ENCODE measurements at places on chromosomes 2 and 18.
A peak's percentile ranks its signal among the peaks of the same experiment; 100 is the strongest.

DNA sequence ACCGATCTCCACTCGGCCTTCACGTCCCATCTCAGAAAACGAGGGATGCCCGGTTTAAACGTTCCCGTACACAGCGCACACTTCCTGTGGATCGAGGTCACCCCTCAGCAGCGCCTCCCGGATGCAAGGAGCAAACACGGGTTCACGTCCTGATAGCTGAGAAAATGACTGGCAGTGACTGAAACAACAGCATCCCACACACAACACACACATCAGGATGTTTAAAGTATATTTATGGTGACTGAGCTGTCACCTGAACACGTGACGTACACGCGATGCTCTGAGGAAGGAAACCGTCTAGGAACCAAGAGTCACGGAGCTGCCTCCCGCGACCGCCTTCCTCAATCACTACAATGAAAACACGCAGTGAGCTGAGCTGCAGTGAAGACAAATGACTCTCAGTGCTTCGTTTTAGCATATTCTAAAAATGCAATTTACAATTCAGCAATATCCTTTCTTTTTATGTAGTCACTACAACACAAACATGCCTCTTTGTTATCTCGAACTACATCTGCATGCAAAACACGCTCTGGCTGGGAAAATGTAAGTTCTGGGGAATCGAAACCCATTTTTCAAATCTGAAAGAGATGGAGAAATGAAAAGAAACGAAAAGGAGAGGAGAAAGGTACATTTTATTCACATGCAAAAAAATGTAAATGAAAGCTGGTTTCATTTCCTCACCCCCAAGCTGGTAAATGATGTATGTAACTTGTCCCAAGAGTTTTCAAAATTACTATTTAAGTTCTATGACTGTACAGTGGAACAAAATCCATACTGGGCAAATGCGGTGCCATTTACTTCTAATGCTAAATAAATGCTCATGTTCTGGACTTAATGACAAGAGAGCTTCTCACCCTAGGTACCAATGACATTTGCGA lies 19.8 kb downstream of the HDAC4 start:
- no peak for DNase-seq

DNA sequence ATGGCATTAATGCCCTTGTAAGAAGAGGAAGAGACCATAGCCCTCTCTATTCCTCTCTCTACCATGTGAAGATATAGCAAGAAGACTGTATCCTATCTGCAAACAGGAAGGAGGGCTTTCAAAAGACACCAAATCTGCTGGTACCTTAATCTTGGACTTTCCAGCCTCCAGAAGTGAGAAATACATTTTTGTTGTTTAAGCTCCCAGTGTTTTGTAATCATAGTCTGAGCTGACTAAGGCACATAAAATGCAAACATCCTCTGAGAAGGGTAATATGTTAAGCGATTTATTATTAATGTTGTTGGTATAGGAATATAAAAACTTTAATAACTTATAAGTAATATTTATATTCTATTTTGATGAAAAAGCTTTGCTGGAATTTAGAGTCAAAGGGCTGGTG lies 559.8 kb downstream of the SUCLG1 start:
- DNase-seq = no peak

GRCh38 chr18:78778651-78779050 lies 201.0 kb upstream of the SALL3 start:
- no peak for DNase-seq

- no peak for DNase-seq
Observed at GRCh38 chr18:33538418-33539042, 39.5 kb upstream of the ASXL3 start.

DNA sequence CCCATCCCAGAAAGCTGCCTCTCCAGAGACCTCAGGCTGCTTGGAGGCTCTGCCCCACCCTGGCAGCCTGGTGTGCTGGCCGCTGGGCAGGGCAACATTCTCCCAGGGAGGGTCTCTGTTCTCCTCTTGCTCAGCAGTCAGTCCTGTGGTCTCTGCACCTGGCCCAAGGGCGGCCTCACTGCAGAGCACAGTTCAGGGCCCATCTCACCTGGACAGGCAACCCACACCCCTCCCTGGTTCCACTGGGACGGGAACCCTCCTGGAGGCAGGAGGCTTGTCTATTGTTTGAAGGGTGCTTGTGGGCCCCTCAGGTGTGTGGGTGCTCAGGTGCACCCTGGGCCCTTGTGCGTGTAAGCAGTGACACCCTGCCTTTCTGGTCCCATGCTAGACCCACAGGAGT lies 67.2 kb upstream of the OTOS start:
- DNase-seq = no peak

DNA sequence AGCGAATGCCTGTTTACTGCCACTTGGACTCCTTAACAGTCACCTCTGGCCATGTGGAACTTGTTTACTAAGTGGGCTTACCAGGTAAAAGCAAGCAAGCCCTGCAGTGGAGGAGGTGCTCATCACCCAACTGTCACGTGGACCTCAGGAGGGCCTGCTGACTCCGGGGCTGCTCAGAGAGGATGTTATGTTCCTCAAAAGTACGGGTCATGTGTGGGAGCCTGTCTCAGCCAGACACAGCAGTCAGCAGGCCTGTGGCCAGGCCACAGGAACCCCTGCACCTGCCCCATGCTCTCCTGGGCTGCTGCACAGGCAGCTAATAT lies 36.2 kb downstream of the AMER3 start:
- DNase-seq = peak; percentile 25

GRCh38 chr2:134630504-134631159 lies 88.2 kb downstream of the TMEM163 start:
- no peak for DNase-seq

- no peak for DNase-seq
Observed at GRCh38 chr2:149271575-149271974, 58.8 kb upstream of the LYPD6 start.

GRCh38 chr2:38187541-38188011 lies 111.6 kb upstream of the CYP1B1 start:
- no peak for DNase-seq

DNA sequence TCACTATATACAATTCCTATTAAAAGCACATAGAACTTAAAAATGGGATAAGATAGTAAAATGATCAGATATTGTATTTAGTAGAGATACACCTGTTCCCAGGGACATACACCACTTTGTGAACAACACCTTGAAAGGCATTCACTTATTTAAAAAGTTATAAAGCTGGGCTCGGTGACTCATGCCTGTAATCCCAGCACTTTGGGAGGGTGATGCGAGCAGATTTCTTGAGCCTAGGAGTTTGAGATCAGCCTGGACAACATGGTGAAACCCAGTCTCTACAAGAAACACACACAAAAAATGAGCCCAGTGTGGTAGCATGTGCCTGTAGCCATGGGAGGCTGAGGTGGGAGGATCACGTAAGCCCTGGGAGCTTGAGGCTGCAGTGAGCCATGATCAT lies 90.9 kb downstream of the RAPGEF4 start:
- DNase-seq = no peak

DNA sequence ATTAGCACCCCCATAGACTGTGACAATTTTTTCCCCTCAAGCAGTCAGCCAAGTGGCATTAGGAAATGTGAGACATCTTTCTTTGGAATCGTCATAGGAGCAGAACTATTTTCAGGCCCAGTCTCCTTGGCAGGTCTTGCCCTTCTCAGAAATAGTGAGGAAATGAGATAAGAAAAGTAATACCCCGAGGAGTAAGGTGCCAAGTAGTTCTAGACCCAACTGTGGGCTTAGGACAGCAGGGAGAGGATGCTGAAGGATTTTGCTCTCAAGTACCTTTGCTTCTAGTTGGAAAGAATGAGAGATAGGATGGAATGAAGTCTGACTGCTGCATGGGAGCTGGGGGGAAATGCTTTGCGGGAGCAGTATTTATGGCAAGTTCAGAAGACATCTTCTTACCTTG lies 31.8 kb downstream of the PRKCE start:
- no peak for DNase-seq

DNA sequence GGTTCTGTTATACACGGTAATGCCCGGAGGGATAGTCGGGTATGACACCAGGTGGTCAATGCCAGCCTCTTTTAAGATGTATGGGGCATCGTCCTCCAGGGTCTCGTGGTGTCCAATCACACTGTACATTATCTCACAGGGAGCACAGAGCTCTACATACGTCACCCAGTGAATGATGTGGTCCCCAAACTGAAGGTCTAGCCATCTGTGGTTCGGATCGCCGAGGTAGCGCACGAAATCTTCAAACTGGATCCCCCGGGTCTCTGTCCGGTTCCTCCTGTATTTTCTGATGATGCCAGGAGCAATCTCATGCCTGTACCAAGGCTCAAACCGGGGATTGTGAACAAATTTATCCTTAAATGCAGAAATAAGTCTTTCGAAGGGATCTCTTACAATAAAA lies 24.1 kb downstream of the CHST10 start:
- no peak for DNase-seq

GRCh38 chr2:43748333-43748732 lies 25.5 kb upstream of the DYNC2LI1 start:
- no peak for DNase-seq

- no peak for DNase-seq
Observed at GRCh38 chr2:215290980-215291599, 20.8 kb upstream of the ATIC start.

- no peak for DNase-seq
Observed at GRCh38 chr2:62216113-62216512, 20.2 kb downstream of the B3GNT2 start.

GRCh38 chr2:4258563-4258962 lies 555.2 kb downstream of the DCDC2C start:
- no peak for DNase-seq

DNA sequence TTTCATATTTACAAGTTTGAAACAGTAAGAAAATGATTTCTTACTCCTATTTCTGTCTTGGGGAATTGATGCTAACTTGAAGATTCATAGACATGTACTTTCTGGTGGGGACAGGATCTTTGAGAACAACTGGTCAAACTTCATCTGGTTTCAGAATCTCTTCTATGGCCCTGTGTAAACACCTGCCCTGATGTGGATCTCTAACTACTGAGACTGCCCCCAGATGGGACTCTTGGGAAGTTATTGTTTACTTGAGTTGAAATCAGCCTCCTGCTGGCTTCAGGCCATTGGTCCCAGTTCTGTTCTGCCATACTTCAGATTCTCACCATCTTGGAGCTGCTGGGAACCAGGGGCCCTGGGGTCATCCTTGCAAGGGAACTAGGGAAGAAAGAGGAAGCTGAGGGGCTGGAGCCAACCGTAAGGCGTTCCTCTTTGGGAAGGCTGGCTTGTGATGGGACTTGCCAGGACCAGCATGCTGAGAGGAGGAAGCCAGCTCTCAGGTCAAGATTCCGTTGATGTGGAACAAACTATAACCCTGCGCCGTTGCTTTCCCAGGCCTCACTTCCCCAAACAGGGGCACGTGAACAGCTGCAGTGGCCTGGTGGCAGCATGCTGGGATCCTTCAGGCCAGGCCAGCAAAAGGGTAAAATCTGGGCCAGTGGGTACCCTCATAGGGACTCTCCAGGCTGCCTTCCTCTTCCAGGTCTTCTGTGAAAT lies 135.5 kb upstream of the CXCR4 start:
- DNase-seq = no peak

- no peak for DNase-seq
Observed at GRCh38 chr2:1866402-1867111, 122.2 kb upstream of the PXDN start.

DNA sequence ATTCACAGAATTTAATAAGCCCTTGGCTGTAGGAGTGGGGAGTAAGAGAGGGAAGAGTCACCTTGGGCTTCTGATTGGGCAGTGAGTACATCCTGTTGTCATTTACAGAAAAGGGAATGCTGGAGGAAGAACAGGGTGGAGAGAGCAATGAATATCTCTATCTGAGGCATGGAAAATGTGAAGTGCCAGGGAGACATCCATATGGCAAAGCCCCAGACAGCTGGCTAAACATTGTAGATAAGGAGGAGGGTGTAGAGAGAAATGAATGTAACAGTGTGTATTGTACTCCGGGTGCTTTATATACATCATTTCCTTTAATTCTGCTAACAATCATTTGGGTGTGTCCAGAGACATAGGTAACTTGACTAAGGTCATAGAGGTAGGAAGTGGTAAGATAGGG lies 103.5 kb downstream of the UPP2 start:
- DNase-seq = no peak

DNA sequence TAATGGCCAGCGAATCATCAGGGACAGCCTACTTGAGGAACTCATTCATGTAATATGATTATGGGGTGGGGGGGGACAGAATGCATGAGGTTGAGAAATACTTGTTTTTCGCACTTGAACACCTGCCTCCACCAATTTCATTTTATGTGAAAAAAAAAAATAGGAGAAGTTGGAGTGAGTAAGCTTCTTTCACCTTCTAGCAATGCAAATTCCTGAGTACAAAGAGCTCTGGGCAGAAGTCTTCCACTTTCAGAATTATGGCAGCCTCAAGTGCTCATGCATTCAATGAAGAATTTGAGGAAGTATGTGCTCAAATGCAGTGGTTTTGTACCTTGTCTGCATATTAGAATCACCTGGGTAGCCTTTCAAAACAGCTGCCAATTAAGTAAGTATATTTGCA lies 40.1 kb upstream of the GPD2 start:
- DNase-seq = peak; percentile 68

- DNase-seq = peak; percentile 25
Observed at GRCh38 chr2:212147921-212148513, 390.6 kb downstream of the ERBB4 start.

DNA sequence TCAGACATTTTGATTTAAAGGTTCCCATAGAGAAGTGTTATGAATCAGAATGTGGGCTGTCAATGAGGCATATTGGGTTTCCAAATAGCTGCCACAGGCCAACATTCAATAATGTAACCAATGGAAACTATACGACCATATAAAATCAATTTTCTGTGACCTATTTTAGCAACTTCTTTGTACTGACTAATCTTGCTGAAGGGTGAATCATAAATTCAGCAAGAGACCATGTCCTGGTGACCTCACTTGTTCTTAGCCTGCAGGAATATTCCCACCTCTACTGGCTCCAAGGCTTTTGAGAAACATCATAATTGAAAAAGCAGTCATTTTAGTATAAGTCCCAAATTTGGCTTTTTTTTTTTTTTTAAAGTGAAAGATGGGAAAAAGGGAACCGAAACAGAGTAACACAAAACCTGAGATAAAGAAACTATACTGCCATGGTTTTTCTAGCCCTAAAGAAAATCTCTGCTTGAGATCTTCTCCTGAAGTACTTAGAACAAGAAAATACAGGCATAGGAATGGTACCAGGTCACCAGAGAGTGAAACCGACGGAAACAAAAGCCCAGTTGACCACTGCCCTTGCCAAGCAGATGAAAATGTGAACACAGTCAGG lies 32.1 kb downstream of the PLEKHM3 start:
- DNase-seq = peak; percentile 39
